ENCODE measurements at places on chromosomes 4 and X. TPM values are rescaled to one million over a fixed set of nuclear protein-coding genes. Genes with fewer than 3 reads are reported as not detected.

TRIM75 gene
- not detected for polyA plus RNA-seq

GPAT3 gene
- polyA plus RNA-seq, result 0.51 TPM

CSAG3 gene
- polyA plus RNA-seq, result not detected

- H3K27ac ChIP-seq, result no peak overlapping the region
- no peak for DNase-seq
- 0 out of 2 replicates have a peak, but pooled peaks cover 9% of the 10 kb centered on the region for H3K36me3 ChIP-seq
- H3K4me3 ChIP-seq, result peak overlapping the region; percentile 86
Observed at GRCh38 chr4:48905363-48906015, 1.1 kb downstream of the OCIAD2 start.

GRCh38 chr4:84035568-84035967 lies 463.5 kb downstream of the NKX6-1 start:
- no peaks in the 10 kb centered on the region for H3K36me3 ChIP-seq
- no peak overlapping the region for H3K27ac ChIP-seq
- H3K4me3 ChIP-seq, result no peak overlapping the region
- no peaks in the 10 kb centered on the region for H3K27me3 ChIP-seq
- peaks cover 9% of the 10 kb centered on the region for H3K4me1 ChIP-seq

GRCh38 chr4:38950734-38951133 lies 81.5 kb downstream of the TMEM156 start:
- no peaks in the 10 kb centered on the region for H3K36me3 ChIP-seq
- H3K27ac ChIP-seq, result no peak overlapping the region
- H3K4me3 ChIP-seq, result no peak overlapping the region
- no peaks in the 10 kb centered on the region for H3K4me1 ChIP-seq

TLR2 gene
- polyA plus RNA-seq, result not detected

DNA sequence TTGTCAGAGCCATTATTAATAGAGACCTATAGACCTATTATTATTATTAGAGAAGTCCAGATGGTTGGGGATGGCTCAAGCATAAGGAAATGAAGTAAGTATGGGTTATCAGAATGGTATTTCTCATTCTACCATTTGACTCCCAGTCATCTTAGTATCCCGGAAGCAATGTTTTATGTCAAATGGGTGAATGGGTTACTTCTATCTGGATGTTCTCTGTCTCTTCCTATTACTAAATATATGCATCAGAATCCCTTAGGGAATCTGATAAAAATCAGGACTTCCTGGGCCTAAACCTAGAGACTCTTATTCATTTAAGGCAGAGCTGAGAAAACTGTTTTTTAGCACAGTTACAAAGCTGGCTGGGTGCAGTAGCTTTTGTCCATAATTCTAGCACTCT lies 149.9 kb downstream of the SLC10A7 start:
- no peak overlapping the region for H3K4me3 ChIP-seq
- H3K27me3 ChIP-seq, result no peaks in the 10 kb centered on the region
- DNase-seq, result no peak
- no peak overlapping the region for H3K27ac ChIP-seq
- H3K4me1 ChIP-seq, result no peaks in the 10 kb centered on the region

GRCh38 chrX:69038816-69039215 lies 126.4 kb downstream of the PJA1 start:
- no peaks in the 10 kb centered on the region for H3K4me1 ChIP-seq
- H3K4me3 ChIP-seq, result no peak overlapping the region
- no peak overlapping the region for H3K27ac ChIP-seq
- DNase-seq, result no peak
